ENCODE measurements at places on chromosomes 6 and 20. TPM values are rescaled to one million over a fixed set of nuclear protein-coding genes. Genes with fewer than 3 reads are reported as not detected.

DAAM2 gene
- 28.1 TPM for total RNA-seq

HTR1B gene
- 4.7 TPM for total RNA-seq

ARFGEF3 gene
- total RNA-seq, result 11.1 TPM

BTNL2 gene
- not detected for total RNA-seq

PAX1 gene
- 0.33 TPM for total RNA-seq

GSTA3 gene
- total RNA-seq, result not detected

GTSF1L gene
- total RNA-seq, result not detected

UNC5CL gene
- 1.2 TPM for total RNA-seq

MAP3K5 gene
- 12.9 TPM for total RNA-seq

LPIN3 gene
- total RNA-seq, result 5.7 TPM

DACT2 gene
- 15.9 TPM for total RNA-seq

EBF4 gene
- 16.9 TPM for total RNA-seq

Data from camera-type eye (tissue), 1 donor.